NCI-H1417 (cell line): ENCODE measurements at places on chromosomes 2 and 18.

GRCh38 chr2:75289771-75290170 is 90.5 kb upstream of the TACR1 start:
- DNase-seq, result no peak

DNA sequence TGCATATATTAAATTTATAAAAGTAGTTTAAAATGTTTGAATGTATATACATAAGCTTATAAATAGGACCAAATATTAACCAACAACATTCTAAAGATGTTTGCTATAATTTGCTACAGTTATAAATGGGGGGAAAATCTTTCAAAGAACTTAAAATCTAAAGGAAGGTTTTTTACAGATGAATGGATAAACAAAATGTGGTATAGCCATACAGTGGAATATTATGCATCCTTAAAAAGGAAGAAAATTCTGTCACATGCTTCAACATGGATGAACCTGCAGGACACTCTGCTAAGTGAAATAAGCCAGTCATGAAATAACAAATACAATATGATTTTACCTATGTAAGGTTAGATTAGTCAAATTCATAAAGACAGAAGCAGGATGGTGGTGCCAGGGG is 75.8 kb downstream of the TMEM17 start:
- DNase-seq, result no peak

DNA sequence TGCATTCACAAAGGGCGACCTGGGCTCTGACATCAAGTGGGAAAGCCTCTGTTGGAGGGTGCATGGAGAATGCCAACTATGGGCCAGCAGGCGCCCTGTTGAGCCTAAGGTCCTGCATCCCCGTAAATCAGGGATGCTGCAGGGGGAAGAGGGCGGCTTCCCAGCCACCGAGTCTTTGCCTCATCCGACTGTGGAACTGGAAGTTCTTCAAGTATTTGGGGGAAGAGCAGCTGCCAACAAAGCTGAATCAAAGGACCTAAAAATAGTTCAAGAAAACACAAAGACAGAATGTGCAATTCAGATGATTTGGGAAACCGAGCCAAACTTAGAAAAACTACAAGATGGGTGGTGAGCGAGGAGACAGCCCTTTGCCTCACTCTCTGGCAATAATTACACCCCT is 281.1 kb upstream of the MGAT5 start:
- no peak for DNase-seq

GRCh38 chr2:190627448-190628412 is 21.2 kb upstream of the NAB1 start:
- peak; percentile 85 for DNase-seq

DNA sequence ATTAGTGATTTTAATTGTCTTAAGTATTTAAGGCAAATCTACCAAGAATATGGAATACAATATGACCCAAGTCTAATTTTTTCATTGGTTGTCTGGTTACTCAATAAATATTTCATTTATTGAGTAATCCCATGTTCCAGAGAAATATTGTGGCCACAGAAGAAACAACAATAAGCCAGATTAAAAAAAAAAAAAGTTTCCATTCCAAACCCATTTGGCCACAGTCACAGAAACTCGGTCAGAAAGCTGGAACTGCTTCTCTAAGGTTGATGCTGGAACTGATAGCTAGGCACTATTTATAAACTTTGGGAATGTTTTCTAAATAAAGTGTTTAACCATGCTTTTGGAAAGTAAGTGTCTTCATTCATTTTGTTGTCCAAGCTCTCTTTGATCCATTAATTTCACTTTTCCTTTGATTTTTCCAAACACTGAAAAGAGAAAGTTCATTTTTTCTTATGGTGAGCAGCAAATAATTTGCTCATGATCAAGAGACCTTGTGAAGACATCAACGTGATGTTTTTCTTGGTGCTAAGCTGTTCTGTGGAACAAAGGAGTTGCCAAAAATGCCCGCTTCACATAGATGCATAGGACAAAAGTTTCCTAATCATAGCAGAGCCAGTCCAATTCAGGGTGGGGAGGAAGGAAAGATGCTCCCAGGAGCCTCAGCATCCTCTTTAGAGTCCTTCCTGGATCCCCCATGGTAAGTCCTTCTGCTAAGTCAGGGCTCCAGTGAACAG is 72.1 kb upstream of the CCBE1 start:
- no peak for DNase-seq

- no peak for DNase-seq
Measured at GRCh38 chr2:144461308-144461766, 58.6 kb downstream of the ZEB2 start.

DNA sequence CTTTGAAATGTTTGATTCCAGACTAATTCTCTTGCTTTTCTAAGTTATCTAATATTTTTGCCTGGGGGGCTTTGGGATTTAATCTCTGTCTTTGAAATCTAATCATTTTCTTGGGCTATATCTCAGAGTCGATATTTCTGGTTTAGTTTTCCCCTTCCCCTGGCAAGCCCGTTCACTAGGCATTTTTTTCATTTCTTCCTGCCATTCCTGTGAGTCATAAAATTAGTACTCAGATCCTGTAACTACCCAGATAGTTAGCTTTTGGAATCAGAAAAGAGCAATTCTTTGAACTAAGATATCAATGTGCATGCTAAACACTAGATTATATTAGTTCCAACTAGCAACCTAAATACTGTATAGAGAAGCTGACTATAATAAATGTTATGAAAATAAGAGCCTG is 29.4 kb upstream of the RNF149 start:
- no peak for DNase-seq

GRCh38 chr18:36813824-36814223 is 15.0 kb downstream of the TPGS2 start:
- DNase-seq, result no peak

- peak; percentile 47 for DNase-seq
Measured at GRCh38 chr18:25240420-25240770, 111.6 kb downstream of the ZNF521 start.

DNA sequence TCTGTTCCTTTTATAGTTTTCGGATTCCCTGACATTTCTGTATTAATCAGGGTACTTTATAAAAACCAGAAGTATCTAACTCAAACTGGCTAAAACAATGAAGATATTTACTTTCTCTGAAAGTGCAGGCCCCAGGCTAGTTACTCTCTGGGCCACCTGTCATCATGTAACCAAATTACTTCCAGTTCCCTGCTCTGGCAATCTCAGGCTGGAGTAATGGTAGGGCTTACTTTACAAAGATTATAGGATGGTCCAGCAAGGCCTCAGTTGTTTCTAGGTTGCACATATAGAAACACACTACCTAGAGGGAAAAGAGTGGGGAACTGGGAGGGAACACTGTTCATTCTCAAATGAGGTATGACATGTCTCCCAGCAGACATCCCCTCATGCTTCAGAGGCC is 74.8 kb downstream of the CHST9 start:
- no peak for DNase-seq
